ENCODE measurements at places on chromosomes 16 and 17.

DNA sequence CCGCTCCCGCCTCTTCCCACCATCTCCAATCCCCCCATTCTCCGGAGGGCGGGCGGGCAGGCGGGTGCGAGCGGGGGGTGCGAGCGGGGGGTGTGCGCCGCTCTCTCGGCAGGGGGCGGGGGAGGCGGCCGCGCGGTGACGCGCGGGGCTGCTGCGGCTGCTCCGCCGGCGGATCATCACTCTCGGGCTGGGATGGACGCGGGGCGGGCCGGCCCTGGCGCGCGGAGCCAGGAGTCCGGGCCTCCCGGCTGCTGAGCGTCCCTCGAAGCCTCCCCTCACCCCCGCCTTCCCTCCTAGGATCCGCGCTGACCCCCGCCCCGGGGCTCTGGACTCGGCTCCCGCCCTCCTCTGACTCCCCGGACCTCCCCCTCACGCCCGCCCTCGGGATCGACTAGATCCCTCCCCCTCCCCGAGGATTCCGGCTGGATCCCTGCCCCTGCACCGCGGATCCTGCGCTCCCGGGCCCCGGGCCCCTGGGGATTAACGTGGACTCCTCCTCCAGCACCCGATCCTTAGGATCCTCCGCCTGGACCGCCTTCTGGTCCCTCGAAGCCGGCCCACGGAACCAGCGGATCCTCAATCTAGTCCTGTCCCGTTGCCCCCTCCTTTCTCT lies 946 bp upstream of the TMEM256 start:
- DNase-seq = peak; percentile 63

- no peak for DNase-seq
Observed at GRCh38 chr17:76156662-76156991, 15.6 kb upstream of the FOXJ1 start.

DNA sequence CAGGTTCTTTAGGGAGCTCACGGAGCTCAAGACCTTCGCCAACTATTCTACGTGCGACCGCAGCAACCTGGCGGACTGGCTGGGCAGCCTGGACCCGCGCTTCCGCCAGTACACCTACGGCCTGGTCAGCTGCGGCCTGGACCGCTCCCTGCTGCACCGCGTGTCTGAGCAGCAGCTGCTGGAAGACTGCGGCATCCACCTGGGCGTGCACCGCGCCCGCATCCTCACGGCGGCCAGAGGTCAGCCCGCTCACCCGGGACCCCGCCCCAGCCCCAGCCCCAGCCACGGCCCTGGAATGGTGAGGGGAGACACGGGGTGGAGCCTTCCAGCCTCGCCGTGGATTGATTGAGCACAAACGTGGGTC lies 13.5 kb downstream of the SARM1 start:
- no peak for DNase-seq

DNA sequence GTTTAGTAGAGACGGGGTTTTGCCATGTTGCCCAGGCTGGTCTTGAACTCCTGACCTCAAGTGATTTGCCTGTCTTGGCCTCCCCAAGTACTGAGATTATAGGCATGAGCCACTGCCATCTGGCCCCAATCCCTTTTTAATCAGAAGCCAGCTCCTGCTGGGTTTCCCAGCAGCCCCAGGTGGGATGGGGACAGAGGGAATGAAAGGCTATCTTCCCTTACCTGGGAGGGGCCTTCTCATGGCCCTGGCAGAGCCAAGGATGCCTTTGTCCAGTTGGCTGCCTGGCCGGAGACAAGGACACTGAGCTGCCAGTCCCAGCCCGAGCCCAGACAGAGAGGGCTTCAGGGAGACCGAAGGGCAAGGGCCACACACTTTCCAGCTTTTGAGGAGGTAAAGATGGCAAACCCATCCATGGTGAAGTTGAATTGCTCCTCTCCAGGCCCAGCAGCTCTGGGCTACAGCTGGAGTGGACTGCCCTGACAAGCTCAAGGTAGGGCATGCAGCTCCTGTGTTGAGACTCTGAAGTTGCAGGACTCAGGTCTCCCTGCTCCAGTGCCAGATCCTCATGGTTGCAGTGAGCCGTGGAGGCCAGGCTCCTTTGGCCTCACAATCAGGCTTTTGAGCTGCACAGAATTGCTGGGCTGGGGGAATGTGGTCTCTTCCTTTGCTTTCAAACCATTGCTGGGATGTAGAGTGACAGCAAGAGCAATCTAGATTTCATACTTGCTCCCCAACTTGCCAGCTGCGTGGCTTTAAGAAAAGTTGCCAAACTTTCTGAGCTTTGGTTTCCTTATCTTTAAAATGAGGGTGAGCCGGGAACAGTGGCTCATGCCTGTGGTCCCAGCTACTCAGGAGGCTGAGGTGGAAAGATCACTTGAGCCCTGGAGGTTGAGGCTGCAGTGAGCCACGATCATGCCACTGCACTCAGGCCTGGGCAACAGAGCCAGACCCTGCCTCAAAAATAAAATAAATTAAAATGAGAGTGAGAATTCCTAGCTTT lies 44.5 kb upstream of the IL34 start:
- no peak for DNase-seq

DNA sequence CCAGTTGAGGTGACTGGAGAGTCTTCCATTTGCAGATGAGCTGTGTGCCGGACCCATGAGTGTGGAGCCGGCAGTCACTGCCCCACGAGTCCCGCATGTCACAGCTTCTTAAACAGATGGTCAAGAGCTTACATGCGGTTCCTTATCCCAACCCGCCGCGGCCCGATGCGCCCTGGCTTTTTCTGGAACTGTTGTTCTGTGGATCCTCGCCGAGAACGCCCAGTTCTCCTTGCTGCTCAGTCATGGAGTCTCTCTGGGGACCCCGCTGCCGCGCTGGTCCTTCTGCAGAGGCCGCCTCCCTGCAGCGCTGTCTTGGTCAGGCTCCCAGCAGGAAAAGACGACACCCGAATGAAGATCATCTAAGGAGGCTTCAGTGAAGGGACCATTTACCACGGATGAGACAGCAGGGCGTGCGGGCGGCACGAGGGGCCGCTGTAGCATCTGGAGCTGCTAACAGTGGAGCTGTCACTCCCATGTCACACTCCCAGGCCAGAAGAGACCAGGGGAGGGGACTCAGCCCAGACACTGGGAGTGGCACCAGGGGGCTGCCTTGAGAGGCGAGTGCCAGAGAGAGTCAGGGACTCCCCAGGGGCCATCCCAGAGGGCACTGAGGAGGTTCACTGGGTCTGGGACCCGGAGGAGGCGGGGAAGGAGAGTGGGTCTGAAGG lies 10.8 kb upstream of the LGALS3BP start:
- DNase-seq = no peak

All from stimulated activated CD4-positive, alpha-beta T cell treated with anti-CD3 and anti-CD28 coated beads, Interleukin-12 subunit alpha, Interleukin-12 subunit beta, amount 100 ng/mL, for 4 hours (primary cell).